ENCODE measurements at places on chromosomes 4 and X.
A peak's percentile ranks its signal among the peaks of the same experiment; 100 is the strongest.

- DNase-seq = no peak
Observed at GRCh38 chr4:59161249-59161648, 2038.9 kb upstream of the ADGRL3 start.

DNA sequence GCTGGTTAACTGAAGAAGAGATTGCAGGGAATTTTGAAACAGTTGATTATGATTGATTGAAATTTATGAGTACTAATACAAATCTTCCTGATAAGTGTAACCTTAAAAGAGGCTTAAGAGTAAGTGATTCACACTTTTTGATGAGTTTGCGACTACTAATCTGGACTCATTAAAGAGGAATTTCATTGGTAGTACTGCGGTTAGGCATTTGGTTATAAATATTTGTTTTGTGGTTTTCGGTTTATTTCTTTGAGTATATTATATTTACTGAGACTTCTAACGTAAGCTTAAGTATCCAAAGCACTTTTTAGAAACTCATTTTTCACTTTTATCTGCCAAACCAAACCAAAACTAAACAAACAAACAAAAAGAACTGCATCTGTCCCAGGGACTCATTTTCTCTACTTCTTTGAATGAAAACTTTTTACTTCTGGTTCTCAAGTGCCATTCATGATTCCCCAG lies 20.7 kb downstream of the SLIT2 start:
- no peak for DNase-seq

GRCh38 chrX:2848871-2849301 lies 20.2 kb downstream of the GYG2 start:
- DNase-seq = peak; percentile 59

DNA sequence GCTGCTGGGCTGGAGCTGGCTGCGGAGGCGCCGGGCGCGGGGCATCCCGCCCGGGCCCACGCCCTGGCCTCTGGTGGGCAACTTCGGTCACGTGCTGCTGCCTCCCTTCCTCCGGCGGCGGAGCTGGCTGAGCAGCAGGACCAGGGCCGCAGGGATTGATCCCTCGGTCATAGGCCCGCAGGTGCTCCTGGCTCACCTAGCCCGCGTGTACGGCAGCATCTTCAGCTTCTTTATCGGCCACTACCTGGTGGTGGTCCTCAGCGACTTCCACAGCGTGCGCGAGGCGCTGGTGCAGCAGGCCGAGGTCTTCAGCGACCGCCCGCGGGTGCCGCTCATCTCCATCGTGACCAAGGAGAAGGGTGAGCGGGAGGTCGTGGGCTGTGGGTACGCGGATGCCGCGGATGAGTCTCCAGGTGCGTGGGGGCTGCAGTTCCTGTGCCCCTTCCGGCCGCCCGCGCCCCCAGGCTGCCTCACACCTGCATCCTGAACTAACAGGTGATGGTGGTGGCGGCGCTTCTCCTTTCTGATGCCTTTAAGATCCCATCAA lies 499 bp downstream of the CYP2U1 start:
- peak; percentile 83 for DNase-seq

- DNase-seq = no peak
Observed at GRCh38 chrX:106323357-106323756, 155.3 kb downstream of the PWWP3B start.

GRCh38 chr4:122673252-122673651 lies 52.4 kb upstream of the IL21 start:
- DNase-seq = no peak

DNA sequence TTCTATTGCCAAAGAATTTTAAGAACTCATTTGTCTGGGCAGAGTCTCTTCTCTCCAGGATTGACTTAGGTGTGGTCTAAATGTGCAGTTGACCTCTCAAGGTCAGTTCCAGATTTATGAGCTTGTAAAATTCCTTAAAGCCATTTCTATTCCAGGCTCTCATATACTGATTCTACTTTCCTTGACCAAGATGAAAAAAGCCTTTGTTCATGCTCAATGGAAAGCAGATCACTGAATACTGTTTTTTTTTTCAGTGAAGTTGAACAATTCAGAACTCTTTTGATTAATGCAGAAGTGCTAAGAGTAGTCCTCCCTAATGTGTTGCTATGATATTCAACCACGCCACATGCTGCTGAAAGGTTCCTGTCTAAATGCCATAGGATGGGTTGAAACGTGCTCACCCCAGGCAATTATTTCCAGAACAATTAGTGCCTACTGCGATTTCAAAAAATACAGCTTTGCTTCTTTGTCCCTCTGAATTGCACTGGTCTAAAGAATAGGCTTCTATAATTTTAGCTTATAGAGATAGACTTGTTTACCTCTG lies 312.4 kb upstream of the PABPC5 start:
- DNase-seq = no peak
